Nephron progenitor cell (in vitro differentiated cells): ENCODE measurements at places on chromosomes 1 and 21.

DNA sequence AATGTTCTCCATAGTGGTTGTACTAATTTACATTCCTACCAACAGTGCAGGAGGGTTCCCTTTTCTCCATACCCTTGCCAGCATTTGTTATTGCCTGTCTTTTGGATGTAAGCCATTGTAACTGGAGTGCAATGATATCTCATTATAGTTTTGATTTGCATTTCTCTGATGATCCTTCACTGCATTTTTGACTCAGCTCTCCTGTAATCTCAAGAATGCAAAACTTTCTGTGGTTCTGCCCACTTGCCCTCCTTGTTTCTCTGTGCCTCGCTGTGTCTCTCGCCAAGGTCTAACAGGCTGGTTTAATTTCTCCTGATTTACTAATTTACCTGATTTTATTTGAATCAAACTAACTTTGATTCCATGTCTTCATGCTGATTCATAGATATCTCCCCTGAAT is 407.9 kb downstream of the ZP4 start:
- DNase-seq: no peak

DNA sequence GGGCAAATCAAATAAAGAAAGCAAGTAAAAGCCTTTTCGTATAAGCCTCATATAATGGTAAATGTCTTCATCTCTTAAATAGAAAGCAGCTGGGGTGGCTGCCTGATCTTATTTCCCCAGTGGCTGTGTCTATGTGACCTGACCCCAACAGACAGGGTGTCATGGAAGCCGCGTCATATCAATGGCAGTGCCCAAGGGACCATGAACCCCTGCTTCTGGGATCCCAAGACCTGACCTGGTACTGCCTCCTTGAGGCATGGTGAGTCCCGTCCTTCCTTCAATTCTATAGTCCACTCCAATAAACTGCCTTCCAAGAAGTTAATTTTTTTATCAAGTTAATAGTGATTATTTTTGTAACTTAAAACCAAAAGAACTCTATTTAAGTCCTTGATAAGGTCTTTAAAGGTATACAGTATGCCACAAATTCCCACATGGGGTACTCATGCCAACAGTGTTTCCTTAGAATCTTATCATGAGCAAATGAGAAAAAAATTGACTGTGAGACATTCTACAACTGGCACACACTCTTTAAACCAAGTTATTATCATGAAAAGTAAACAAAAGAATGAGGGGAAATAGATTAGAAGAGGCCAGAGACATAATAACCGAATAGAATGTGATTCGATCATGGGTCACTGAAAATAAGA is 104.6 kb downstream of the ADSS2 start:
- DNase-seq: no peak

DNA sequence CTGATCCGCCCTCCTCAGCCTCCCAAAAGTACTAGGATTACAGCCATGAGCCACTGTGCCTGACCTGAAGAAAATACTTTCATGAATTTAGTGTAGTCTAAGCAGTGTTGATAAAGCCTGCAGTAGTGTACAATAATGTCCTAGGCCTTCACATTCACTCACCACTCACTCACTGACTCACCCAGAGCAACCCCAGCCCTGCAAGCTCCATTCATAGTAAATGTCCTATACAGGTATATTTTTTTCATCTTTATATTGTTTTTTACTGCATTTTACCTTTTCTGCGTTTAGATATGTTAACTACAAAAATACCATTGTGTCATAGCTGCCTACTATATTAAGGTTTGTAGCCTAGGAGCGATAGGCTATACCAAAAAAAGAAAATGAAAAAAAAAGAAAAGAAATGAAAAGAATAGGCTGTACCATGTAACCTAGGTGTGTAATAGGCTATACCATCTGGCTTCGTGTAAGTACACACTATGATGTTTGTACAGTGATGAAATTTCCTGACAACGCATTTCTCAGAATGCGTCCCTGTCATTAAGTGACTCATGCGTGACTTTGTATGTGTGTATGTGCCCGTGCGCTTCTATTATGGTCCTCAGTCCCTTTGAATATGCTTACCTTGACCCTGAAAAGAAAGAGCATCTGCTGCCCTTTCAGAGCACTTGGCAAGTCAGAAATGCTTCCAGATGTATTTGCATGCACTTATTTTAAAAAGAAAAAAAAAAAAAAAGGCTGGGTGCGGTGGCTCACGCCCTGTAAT is 9.2 kb upstream of the SLAMF8 start:
- no peak for DNase-seq

DNA sequence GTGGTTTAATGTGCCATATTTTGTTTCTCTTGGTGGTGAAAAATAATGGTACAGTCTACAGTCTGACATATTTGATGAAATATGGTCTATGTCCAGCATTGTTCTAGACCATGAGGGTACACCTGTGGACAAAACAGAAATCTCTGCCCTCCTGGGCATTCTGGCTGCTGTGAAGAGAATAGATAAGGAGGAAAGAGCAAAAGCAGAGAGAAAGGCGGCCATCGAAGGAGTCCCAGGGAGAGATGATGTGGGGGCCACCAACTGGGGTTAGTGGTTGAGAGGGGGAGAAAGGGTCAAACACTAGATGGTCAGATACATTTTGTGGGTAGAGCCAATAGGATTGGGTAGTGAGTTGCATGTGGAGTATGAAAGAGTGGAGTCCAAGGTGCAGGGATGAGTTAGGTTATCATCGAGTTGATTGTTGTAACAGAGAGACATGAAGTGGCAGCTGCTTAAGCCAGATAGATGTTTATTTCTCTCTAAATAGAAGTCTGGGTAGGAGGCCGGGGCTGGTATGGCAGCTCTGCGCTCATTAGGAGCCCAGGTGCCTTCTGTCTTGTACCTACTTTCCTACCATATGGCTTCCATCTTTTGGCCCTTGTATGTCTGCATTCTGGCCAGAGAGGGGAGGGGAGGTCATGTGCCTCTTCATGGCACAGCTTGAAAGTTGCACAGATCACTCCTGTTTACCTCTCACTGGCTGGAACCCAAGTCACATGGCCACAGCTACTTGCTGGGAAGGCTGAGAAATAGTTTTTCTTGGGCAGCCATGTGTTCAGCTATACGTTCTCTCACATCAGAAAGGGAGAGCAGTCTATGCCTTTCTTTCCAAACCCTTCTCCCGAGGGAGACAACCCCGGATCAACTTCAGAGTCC is 13.0 kb downstream of the UBE4B start:
- no peak for DNase-seq

DNA sequence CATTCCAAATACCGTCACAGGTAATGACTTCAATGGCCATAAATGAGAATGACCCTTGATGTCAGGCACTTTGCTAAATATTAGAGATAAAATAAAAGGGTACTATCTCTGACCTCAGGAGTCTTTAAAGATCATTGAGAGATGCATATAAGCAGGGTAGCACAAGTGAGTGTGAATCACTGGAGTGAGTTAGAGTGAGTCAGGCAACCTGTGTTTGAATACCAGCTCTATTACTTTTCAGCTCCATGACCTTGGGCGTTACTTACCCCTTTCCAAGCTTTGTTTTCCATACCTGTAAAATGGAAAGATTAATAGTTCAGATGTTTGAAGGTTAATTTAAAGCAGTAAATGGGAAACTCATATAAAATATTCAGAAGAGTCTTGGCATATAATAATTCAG is 1058.0 kb upstream of the ADGRL4 start:
- DNase-seq: no peak

DNA sequence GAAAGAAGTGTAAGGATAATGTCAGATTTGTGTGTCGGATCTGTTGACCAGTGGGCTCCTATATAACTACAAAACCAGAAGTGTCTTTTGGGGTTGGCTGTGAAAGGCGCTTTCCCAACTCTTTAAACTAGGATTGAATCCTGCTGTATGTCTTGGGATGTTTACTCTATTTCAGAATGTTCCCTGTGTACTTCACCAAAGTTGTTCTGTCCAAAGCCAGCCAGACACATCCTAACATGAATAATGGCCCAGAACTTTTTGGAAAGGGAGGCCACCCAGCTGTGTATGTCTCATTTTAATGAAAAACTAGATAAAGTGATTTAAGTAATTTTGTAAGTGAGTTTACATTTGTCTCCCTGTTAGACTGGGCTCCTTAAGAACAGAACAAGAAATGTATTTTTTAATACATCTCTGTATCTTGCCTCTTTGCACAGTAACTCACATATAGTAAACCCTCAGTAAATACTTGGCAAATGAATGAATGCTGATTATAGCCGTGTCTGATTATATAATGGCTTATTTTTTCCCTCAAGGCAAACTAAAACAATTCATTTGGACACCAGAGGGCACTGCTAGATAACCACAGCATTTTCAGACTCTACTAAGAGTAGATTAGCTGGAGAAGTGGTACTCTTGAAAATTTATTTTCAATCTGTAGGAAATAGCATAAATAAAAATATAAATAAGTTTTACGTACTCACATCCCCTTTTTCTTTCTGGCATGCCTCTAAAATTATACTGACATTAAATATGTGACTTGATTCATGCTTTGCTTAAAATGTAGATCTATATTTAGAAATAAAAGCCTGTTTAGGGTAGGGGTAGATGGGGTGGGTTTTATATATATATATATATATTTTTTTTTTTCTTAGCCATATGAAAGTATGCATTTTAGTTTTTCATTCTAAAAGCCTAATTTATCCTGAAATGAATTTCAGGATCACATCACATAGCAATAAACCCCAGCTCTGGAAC is 23.8 kb downstream of the TSEN15 start:
- DNase-seq: peak; percentile 20

DNA sequence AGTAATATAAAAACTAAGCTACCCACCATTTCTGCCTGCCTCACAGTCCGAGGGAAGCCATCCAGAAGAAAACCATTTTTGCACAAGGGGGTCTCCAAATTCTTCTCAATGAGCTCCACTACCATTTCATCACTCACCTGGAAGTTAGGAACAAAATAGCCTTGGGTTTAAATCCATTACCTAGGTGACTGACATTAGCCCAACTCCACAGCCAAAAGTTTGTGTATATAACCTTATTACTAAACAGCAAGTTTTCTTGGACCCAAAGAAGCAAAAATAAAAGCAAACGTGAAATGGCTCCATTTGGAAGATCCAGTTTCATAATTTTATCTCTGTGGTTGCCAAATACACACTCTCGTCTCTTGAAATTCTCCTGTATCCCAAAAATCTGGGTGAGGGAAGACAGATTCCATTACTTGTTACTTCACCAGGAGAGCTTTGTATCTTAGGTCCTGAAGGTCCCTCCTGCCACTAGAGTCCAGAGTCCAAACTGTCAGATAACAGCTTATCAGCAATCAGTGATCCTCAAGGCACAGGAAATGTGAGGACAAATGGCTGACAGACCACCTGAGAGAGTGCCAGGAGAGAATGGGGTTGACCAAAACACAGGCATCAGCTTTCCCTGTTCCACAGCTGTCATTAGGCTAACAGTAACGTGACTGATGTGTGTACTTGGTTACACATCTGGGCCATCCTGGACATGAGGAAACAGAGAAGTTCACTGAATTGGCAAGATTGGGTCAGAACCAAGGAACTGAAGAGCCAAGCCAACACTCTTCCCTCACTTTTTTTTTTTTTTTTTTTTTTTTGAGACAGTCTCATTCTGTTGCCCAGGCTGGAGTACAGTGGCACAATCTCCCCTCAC is 14.9 kb downstream of the AK2 start:
- DNase-seq: no peak

DNA sequence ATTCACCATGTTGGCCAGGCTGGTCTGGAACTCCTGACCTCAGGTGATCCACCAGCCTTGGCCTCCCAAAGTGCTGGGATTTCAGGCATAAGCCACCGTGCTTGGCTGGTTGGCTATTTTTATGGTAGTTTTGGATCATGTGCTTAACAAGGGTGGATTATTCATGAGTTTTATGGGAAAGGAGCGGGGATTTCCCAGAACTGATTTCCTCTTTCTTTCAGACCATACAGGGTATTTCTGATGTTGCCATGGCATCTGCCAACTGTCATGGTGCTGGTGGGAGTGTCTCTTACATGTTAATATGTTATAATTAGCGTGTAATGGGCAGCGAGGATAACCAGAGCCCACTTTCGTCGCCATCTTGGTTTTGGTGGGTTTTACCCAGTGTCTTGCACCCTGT is 3.2 kb downstream of the TRPM2 start:
- no peak for DNase-seq

- peak; percentile 25 for DNase-seq
These were observed 1.0 kb downstream of the FAM78B start for GRCh38 chr1:166165661-166166328.

DNA sequence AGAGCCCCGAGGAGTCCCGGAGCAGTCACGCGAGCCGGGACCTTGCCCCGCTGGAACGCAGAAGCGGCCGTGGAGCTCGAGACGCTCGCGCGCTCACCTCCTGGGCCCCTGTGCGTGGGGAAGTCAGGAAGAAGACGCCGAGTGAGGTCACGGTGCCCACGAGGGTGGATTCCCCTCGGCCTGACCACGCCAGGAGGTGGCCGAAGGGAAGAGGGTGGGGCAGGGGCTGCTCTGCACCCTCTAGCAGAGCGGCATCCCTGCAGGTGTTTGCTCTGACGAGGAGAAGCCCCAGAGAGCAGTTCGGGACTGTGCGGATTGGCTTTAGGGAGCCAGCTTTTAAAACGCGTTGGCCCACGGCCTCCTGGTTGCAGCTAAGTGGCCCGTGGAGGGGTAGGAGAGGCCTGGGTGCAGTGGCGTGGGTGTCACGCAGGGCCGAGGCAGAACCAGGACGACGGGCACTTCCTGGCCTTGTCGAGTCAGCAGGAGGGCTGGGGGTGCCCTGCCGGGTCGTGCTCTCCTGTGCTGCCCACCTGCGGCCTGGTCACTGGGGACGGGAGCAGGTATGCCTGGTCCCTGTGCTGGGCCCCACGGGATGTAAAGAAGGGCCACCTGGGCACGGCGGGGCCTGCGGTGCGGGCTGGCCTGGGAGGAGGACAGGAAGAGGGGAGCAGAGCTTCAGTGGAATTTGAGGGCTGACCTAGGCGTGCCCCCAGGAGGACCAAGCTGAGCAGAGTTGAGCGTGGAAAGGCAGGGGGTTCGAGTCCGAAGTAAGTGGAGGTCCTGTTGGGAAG is 1.0 kb downstream of the PDXK start:
- no peak for DNase-seq

DNA sequence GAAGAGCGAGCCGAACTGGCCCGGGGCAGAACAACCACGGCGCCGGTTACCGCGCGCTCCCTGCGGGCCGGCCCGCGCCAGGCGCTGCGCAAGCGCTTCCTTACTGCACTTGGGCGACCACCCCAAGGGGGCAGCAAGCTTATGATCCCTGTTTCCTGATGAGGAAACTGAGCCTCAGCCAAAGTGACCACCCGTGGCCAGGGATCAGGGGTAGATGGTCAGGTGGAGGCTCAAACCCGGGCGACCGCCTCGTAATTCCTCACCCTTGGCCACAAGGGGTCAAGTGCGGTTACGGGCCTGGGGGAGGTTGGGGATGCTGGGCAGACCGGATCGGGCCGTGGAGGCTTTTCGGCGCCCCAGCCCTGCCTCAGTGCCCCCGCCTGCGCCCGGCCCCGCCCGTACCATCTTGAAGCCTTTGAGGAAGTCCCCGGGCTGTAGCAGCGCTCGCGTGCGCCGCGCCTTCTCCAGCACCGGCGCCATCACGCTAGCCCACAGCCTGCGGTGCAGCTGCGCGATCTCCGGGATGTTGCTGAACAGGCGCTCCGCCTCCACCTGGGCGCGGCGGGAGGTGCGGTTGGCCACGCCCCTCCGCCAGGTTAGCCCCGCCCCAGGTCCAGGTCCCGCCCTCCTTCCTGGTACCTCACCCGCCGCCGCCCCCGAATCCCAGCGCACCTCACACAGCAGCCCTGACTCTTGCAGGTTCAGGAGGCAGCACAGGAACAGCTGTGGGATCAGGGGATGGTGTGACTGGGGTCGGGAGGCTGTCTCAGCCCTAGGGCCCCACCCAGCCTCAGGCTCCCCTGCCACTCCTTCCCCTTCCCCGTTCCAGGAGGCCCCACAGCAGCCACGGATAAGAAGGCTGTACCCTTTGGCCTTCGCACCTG is 5.4 kb upstream of the TNFRSF25 start:
- DNase-seq: no peak

GRCh38 chr1:8858112-8858668 is 20.3 kb downstream of the ENO1 start:
- DNase-seq: no peak
